Muscle of leg (tissue), 16 donors: ENCODE measurements at places on chromosomes 6 and 20. TPM values are rescaled to one million over a fixed set of nuclear protein-coding genes. Genes with fewer than 3 reads are reported as not detected.

NRN1 gene
- 23.9 TPM for total RNA-seq

GPSM3 gene
- total RNA-seq = 4.3 TPM

KIFC1 gene
- total RNA-seq = 10.5 TPM

ARMH2 gene
- not detected for total RNA-seq

MATN4 gene
- total RNA-seq = 0.58 TPM
